Activated CD8-positive, alpha-beta memory T cell treated with anti-CD3 and anti-CD28 coated beads for 48 hours (primary cell): ENCODE measurements at places on chromosomes 13 and 19.

DNA sequence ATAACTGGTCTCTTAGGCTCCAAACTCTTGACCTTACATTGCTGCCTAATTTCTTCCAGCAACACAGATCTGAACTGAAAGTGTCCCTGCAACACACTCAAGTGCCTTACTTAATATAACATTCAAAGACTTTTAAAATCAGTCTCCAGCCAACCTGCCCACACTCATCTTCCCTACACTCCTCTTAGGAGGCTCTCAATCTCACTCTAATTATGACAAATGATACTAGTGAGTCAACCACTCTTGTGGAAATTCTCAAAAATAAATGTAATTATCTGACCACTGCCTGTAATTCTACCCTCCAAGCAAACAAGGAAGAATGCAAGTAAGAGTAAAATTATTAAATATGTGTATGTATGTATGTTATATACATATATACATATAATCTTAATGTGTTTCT lies 348.1 kb upstream of the MIR17HG start:
- no peak for DNase-seq

- DNase-seq: no peak
Observed at GRCh38 chr13:98172590-98173422, 4.3 kb downstream of the RNF113B start.

GRCh38 chr19:31626941-31627340 lies 277.7 kb upstream of the TSHZ3 start:
- no peak for DNase-seq

GRCh38 chr19:51311351-51312257 lies at the start of gene IGLON5:
TSS of gene IGLON5 (plus strand) at chr19:51311644. CDS start at chr19:51311848, 204 bp downstream.
- no peak for DNase-seq

DNA sequence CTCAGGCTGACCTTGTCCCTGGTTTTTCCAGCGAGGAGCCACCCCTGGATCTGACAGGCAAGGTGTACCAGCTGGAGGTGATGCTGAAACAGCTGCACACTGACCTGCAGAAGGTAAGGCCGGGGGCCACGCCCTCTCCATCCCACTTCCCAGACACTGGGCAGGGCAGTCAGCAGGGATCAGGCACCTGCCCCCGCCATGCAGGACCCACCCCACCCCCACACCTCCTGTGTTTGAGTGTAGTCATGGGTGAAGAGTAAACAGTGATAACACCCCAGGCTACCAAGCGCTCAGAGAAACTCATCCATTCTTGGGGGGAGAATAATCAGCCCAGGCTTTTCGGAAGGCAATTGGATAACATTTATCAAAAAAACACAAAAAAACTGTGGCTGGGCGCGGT lies 19.9 kb downstream of the DPF1 start:
- no peak for DNase-seq

- DNase-seq: no peak
Observed at GRCh38 chr19:35090506-35091214, 25.0 kb upstream of the FXYD3 start.

GRCh38 chr13:64453831-64454230 lies 2776.3 kb downstream of the PCDH9 start:
- no peak for DNase-seq

DNA sequence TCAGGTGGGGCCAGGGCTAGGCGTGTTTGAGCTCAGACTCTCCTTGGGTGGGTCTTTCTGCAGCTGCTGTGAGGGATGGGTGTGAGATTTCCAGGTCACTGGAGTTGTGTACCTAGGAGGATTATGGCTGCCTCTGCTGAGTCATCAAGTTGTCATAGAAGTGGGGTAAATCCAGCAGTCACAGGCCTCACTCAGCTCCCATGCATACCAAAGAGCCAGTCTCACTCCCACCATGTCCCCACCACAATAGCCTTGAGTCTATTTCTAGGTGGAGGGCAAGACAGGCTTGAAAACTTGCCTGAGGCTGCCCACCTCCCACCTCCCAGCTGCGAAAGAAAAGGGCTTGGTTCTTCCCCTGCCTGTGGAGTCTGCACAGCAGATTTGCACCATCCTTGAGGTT lies 194.0 kb upstream of the PCDH17 start:
- no peak for DNase-seq

DNA sequence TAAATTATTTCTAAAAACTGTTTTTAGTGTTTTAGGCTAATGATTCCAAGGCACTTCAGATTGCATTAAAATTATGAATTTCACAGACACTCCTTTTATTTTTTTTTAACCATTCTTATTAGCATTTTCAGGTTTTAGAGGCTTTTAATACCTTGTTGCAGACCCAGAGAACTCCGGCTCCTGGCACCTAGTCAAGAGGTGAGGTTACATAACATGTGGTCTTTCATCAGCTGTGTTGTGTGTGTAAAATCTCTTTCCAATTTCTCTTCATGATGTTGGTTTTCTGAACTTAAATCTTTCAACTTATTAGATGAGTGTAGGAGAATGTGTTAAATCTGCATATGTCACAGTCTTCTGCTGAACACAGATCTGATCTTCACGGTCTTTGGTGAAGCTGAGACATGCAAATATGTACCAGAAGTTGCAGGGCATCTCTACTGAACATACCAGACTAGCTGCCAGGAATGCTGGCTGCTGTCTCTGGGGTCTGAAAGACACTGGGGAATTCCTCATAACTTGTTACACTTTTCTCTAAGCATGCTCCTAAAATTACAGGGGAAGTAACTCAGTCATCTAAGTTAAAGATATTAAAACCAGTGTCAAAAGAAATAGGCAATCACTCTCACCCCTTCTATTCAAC lies 1165.3 kb downstream of the EFNB2 start:
- no peak for DNase-seq

DNA sequence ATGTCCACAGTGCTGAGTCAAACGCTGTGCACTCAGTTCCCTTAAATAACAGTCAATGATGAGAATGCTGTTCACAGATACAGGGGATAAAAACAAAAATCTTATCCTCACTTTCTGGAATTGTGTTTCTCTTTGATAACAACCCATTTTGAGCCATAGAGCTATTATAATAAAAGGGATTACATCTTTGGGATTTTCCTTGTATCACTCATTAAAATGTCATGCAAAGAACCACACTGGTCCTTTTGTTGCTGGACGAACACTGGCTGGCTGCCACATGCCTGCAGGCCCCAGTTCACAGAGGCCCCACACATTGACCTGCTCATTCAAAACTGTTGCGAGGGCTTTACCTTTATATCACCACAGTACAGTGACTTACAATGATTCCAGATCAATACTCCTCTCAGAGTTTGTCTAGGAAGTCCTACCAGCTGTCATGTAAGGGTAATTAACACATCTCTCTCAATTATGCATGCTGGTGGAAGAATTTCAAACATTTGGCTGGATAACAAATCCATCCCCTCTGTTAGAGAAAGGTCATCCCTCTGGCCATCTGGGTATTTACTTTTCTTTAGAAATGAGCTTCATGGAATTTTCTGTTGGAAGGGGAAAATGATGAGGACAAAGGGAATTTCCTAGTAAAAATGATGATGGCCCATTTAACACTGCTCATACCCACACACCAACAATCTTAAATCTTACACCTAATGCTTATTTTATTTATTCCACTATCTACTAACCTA lies 85.9 kb downstream of the MBNL2 start:
- DNase-seq: no peak

DNA sequence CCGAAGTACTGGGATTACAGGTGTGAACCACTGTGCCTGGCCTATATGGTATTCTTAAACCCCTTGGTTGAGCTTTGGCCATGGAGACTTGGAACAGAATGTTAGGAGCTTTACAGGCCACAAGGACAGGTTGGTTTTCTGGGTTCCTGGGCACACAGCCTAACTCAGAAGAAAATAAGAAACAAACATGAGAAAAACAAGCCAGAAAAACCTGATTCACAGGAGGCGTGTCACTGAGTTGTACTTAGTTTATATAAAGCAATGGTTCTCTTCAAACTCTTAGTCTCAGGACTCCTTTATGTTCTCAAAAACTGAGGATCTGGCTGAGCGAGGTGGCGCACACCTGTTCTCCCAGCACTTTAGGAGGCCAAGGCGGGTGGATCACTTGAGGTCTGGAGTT lies 125.1 kb upstream of the SPATA13 start:
- no peak for DNase-seq

DNA sequence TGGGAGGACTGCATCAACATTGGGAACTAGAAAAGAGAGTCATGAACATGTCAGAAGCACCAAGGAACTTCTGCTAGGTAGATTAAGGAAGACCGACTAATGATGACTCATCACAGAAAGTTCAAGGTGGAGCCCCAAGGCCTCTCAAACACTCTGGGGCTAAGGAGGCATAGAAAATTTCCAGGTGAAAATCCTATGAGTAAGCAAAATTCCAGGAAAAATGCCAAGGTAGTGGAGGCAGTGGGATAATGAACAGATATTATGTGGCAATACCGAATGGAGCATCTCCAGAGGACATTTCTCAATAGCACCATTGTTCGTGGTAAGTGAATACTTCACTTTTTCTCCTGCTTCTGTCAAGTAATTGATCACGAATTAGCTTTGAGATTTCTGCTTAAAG lies 336.5 kb downstream of the MZT1 start:
- DNase-seq: no peak

GRCh38 chr13:43514311-43514710 lies 272.5 kb downstream of the ENOX1 start:
- no peak for DNase-seq

- no peak for DNase-seq
Observed at GRCh38 chr13:70708775-70709174, 600.5 kb upstream of the KLHL1 start.

DNA sequence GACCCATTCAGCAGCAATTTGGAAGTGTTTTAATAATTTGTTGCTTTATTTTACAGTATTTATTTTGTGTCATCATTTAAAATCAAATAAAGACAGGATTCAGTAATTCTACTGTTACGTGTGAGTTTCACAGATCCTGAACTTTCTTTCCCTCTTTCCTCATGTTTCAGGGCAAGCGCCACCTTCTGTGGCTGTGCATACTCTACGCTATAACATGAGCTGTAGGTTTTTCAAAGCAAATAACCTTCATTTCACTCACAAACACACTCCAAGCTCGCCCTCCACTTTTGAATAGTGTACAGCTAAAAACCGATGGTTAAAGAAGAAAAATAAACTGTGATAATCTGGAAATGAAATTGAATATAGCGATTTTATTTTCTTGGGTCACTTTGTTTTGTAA lies 753.3 kb downstream of the OLFM4 start:
- no peak for DNase-seq

DNA sequence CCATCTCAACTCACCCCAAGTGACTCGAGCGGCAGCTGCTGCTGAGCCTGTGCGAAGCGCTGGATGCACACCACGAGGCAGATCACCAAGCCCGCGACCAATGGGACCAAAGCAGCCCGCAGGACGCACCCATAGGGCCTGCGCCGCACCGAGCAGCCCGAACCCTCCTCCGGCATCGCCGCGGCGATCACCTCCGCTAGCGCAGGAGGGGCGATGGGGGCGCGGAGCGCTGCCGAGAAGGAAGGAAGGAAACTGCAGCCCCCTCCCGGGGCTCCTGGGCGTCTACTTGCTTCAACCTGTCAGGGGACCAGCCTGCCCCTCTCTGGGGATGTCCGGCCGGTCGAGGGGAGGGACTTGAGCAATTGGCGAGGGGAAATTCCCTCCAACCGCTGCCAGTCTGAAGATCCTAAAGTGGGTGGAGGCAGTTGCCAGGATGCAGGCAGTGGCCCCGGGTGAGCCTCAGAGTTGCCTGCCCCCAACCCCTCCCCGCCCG lies at the start of gene CD70:
Gene CD70, minus strand, starts transcription at position 324 of the 493 bp plus-strand sequence. Its CDS starts 148 bp downstream, at position 176.
- DNase-seq: peak; percentile 47

DNA sequence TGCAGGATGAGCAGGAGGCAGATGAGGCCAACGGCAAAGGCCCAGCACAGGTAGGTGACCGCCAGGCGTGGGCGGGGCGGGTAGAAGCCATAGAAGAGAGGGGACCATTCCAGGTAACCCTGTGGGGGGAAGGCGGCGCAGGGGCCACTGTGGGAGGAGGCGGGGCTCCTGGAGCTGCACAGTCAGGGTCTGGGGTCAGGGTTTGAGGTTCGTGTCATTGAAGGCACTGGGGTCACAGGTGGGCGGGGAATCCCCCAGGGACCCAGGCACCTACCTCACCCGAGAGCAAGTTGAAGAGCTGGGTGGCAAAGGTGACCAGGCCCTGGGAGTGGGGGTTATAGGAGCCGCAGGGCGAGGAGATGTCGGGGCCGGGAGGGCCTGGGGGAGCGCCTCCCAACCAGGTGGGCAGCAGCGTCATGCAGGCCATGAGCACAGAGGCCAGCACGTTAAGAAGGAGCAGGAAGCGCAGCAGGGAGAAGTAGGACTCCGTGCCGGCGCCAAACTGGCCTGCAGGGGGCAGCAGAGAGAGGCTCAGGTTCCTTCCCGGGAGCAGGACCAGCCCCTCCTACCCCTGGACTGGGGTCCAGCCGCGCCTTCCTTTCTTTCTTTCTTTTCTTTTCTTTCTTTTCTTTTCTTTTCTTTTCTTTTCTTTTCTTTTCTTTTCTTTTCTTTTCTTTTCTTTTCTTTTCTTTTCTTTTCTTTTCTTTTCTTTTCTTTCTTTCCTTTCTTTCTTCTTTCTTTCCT lies 4.6 kb downstream of the TMC4 start:
- DNase-seq: peak; percentile 74

DNA sequence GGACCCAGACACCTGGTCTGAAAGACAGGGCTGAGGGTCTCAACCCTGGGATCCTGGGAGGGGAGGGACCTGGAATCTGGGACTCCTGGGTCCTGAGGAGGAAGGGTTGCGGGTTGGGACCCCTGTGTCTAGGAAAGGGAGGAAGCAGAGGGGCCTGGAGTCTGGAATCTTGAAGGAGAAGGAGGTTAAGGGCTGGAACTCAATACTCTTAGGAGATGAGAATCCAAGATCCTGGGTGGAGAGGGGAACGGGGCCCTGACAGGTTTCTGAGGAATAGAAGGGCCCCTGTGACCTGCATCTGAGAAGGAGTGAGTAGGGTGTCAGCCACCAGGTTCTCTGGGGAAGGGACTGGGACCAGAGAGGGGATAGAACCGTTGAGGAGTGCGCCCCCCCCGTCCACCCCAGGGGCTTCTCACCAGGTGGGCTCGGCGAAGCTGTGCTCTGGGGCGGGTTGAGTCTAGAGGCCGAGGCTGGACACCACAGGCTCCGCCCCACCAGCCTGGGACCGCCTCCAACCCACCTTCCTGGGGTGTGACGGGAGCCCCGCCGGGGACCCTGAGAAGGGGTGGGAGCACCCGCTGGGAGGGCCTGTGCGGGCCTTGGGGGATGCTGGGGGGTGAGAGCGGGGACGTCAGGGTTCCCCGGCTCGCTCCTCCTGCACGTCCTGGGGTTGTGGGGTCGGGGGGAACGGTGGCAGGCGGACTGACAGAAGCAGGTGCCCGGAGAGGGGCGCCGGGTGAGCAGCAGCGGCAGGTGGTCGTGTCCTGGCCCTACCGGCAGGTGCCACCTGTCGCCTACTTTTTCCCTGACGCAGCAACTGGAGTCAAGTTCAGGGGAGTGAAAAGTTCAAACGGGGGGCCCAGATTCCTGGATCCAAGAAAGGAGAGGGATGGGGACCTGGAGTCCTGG lies at the start of gene MAMSTR:
Gene MAMSTR, minus strand, starts transcription at position 463 of the 909 bp plus-strand sequence. CDS start 694 bp downstream, outside the sequence.
- no peak for DNase-seq

GRCh38 chr13:111216166-111216960 lies 101.3 kb downstream of the ARHGEF7 start:
- DNase-seq: no peak

DNA sequence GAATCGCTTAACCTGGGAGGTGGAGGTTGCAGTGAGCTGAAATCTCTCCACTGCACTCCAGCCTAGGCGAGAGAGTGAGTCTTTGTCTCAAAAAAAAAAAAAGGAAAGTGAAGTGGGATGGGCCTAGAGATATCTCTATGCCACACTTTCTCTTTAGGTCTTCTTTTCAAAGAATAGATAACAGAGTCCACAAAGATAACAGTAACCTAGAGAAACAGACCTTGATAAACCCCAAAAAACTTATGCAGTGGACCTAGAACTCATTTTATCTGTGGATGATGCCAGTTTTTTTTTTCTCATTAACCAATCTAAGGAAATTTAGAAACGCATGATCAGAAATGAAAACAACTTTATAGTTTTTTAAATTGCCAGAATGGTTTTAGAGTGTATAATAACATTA lies 227.4 kb downstream of the LHFPL6 start:
- no peak for DNase-seq
